ENCODE measurements at places on chromosomes 12 and 14.

DNA sequence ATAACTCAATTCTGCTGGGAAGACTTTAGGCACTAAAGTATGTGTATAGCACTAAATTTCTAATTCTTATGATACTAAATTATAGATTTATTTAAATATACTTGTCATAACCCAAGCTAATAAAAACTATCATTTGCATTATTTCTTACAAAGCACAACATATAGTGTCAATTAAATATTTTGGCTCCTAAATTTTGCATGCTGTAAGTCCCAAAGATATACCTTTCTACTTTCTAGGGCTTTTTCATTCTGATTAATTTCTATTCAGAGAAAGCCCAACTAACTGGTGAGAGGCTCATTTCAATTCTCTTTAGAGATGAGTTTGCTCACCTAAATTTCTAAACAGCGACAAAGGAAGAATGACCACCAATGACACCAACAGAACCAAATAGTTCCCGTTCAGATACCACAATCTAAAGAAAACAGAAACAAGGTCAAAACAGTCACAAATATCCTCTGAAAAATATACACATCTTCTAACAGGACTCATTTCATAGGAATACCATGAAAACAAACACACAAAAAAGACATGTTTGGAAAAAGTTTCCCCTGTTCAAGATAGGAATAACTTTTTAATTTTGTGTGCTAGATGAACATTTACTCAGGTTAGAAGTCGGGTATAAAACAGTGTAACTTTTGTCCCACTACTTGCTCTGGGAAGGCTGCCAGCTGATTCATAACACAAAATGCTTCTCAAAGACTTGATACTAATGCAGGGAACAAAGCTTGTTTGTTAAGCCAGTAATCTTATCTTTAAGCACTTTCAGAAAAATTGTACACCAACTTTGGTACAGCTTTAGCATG, 7.6 kb downstream of the SLC38A2 start:
- DNase-seq, result peak; percentile 60

DNA sequence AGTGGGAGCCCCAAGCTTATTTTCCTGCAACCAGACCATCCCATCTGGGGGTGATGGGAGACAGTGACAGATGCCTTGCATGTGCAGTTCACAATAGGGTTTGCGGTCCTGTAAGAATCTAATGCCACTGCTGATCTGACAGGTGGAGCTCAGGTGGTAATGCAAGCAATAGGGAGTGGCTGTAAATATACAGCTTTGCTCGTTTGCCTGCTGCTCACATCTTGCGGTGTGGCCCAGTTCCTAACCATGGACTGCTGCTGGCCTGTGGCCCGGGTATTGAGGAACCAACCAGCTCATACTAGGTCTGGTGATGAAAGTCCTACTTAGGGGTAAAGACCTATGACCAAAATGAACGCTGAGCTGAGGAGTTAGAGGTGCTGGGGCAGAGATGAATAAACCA, 36.1 kb upstream of the CCDC88C start:
- no peak for DNase-seq

DNA sequence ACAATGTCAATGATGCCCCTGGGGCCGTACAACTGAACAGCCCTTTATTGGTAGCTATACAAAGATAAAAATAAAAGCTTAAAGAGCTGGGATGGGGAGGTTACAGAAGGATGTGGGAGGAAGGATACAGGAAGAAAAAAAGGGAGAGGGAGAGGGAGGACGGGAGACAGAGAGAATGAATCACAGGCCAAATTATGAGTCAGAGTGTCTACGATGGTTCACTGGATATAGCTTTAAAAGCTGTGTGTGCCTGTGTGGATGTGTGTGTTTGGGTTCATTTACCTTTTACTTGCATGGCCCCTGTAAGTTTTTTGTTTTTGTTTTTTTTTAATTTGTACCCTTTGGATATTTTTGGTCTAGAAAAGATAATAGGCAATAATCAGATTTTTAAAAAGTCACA, 111.9 kb downstream of the CCDC60 start:
- no peak for DNase-seq

DNA sequence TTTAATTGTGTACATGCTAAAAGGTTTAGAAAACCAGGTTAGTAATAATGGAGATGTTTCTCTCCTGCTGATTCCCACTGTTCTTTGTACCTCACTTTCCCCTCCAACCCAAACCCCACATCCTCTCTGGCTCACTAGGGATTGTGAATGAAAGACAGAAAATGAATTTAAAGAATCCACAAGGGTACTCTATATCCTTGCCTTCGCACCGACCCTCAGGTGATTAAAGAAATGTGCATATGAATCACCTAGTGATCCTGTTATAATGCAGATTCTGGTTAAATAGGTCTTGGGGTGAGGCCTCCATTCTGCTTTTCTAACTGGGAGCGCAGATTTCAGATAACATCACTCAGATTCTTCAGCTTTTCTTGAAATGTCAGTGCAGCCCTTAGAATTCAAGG, 84.3 kb upstream of the OTX2 start:
- no peak for DNase-seq

DNA sequence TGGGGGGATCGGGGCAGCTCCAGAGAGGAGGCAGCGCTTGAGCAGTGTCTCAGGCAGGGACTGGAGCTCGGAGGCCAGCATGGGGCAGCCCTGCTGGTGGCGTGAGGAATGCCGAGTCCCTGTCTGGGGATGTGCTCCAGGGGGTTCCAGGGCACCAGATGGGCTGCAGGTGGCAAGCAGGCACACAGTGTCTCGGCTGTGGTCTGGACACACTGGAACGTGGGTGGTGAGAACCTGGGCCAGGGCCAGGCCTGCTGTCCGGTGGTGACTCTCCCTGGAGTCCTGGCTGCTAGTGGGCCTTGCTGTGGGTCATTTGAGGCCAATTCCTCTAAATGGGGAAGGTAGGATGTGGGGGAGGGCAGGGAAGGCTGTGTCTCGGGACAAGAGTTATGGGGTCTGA, 199.4 kb upstream of the RTL1 start:
- no peak for DNase-seq

GRCh38 chr12:15193946-15194345, 27.3 kb downstream of the RERG start:
- no peak for DNase-seq

- peak; percentile 49 for DNase-seq
These were observed 103.3 kb upstream of the PMCH start for GRCh38 chr12:102300824-102301461.

GRCh38 chr14:85579942-85580341, 50.0 kb downstream of the FLRT2 start:
- DNase-seq, result no peak

- DNase-seq, result no peak
These were observed 806.0 kb downstream of the VRK1 start for GRCh38 chr14:97603201-97603600.

DNA sequence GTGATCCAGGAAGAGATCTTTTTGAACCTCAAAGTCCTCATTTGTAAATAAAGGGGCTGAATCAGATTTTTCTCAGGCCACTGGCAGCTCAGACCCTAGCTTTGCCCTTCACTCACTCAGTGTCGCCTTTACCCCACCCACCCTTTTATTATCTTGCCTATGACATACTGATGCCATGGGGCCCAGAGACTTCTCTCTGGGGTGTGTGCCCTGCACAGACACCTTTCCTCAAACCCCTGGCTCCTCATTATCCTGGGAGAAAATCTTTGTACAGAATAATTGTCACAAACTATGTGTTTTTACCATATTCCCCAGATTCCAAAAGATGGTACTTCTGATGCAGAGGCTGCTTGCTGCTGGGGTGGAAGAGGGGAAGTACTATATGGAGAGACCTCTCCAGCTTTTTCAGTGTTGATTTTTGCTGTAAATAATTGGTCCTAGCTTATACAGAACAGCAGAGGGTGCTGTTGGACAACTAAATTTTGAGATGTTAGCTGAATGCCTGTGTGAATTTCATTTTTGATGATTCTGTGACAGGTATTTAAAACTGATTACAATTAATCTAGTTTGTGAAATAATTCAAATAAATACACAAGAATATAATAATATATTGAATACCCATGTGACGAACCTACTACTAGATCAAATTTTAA, 53.9 kb upstream of the DCD start:
- peak; percentile 72 for DNase-seq

DNA sequence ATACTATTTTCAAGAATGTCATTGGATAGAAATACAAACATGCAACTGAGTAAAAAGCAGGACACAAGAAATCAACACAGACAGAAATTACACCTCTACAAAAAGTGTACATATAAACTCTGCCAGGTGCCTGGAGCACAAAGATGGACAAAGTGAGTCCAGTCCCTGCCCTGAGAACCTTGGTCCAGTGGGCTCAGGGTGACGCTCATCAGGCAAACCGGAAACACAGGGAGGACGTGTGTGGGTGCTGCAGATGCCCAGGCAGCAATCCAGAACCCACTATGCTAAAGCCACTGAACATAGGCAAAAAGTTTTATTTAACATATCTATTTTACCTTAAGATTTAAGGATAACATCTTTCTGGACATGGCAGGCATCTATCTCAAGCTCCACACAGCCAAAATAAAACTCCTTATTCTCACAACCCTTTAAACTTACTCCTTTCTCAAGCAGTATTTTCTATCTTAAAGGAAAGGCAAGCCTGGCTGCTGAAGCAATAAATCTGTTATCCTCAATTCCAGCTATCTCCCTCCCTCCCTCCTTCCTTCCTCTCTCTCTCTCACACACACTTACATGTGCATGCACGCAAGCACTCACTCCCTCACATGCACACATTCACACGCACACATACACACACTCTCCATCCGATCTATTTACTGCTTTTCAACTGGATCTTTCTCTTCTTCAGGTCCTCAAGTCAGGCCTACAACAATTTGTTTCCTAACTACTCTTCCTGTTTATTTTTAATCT, 10.2 kb downstream of the PPP1R13B start:
- DNase-seq, result no peak
